ENCODE measurements at places on chromosomes 6 and 20.

DNA sequence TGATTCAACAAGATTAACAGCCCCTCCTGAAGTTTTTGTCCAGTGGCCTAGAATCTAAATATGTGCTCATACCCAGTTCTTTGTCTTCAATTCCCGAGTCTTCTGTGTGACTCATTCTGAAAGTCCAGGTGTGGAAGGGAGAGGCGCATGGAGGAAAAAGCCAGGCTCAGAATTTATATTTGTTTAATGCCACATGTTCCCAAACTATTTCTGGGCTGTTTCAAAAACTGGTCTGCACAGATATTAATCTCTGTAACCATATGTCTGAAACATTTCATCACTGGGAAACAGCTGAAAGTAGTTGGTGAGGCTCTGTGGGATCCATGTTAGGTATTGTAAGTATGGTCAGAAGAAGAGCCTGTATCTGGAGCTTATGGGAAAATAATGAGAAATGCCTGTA, 266.0 kb downstream of the PAX1 start:
- no peak for DNase-seq

GRCh38 chr6:11279284-11279689, 46.8 kb upstream of the NEDD9 start:
- no peak for DNase-seq

DNA sequence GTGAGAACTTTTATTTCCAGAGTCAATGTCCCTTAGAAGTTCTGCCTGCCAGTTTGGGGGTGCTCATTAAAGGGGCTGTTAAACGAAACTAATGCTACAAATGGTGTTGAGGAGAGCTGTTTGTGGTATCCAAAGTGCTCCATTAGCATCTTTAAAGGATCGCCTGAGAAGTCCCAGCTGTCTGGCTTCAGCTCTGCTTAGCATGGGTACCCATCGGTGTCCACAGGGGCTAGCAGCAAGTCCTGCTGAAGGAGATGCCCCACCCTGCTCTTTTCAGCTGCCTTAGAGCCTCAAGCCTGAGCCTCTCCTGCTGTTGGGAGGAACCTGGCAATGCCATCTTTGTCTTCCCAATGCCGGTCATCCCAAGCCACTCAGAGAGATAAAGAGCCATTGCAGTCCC, 111.1 kb downstream of the FOXO3 start:
- DNase-seq, result no peak

- DNase-seq, result no peak
Measured at GRCh38 chr6:96156425-96156824, 140.7 kb downstream of the FUT9 start.

- DNase-seq, result no peak
Measured at GRCh38 chr20:5430670-5431069, 113.9 kb upstream of the PROKR2 start.

DNA sequence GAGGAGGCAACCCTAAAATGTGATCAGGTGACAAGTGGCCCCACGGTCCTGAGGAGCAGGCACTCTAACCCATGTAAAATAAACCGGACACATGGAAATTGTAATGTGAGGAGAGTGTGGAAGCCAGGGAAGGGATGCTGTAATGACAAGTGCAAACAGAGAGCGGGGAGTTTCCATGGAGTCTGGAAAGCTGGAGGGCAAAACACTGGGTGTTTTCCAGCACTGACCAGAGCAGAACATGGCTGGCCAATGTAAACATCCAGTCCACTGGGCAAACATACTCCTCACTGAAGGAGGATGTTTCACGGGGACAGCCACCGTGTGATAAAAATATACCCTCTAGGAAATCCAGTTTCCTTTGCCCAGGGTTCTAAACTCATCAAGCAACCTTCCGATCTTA, 219.0 kb upstream of the JARID2 start:
- no peak for DNase-seq

- no peak for DNase-seq
Measured at GRCh38 chr6:67759001-67759400, 876.1 kb upstream of the ADGRB3 start.

- no peak for DNase-seq
Measured at GRCh38 chr6:118602300-118602699, 49.1 kb downstream of the CEP85L start.

- DNase-seq, result peak; percentile 50
Measured at GRCh38 chr6:29887819-29888776, 54.2 kb upstream of the HLA-A start.

- DNase-seq, result no peak
Measured at GRCh38 chr6:49937811-49938210, 26.2 kb downstream of the DEFB114 start.

GRCh38 chr6:152267967-152268845, 369.0 kb downstream of the SYNE1 start:
- DNase-seq, result peak; percentile 4

DNA sequence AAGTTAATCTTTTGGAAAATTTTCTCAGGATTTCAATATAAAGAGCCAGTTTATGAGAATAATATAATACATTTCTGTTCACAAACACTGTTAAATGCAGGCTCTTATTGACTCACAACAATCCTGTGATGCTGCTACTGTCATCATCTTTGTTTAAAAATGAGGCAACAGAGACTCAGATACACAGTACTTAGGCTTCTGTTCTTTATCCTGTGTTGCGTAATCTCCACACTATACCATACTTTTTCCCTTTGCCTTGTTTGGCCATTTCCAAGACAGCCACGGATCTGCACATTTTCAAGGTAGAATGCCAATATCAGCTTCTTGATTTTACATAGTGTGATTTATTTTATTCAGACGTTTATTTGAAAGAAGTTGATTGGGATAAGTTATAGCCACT, 699.0 kb upstream of the CITED2 start:
- DNase-seq, result no peak

DNA sequence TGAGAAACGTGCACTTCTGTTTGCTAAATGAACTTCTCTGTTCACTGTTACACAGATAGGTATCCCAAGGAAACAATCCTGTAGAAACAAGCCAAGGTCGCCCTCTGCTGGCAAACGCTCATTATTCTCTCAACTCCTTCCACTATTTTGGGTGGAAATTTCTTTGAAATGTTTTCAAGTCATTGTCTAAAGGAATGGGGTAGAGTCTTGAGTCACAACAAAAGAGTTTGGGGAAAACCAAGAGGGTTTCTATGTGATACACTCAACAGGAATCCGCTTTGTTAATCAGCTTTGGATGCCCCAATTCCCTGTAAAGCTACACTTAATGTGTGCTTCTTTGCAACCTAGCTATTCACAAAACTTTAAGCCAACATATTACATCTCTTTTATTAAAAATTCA, 4.6 kb upstream of the RAE1 start:
- peak; percentile 55 for DNase-seq

- DNase-seq, result no peak
Measured at GRCh38 chr6:21348504-21349195, 244.9 kb upstream of the SOX4 start.

- DNase-seq, result no peak
Measured at GRCh38 chr6:153081914-153082313, 49.2 kb downstream of the RGS17 start.

DNA sequence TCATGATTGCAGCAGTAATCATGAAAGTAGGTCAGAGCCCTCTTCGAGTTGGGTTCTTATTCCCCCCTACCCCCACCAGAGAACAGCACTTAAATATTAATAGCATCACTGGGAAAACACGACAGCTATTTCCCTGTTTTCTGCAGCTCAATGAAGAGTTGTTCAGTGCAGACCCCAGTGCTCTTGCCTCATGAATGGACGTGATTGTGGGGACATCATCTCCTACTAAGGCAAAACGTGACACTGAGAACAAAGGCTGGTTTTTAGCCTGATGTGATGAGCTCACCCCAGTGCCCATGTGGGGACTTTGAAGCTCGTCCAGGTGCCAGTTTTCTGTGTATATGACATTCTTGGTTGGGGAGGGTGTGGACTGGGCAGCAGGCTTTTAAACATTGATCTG, 105.9 kb downstream of the SLC35F1 start:
- no peak for DNase-seq

DNA sequence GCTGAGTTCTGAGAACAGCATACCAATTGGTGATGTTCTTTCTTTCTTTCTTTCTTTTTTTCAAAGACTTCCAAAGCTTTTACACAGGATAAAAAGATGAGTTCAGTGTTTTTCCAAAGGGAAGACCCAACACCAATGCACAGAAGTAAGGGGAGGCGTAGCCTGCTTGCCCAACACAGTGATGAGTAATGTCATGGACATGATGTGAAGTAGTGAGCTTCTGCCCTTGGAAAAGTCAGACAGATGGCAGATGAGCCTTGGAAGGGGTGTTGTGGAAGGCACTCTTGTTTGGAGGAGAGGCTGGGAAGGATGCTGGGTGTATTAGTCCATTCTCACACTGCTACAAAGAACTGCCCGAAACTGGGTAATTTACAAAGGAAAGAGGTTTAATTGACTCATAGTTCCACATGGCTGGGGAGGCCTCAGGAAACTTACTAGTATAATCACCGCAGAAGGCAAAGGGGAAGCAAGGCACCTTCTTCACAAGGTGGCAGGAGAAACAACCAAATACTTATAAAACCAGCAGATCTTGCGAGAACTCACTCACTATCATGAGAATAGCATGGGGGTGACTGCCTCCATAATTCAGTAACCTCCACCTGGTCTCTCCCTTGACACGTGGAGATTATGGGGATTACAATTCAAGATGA, 12.6 kb downstream of the LRP11 start:
- no peak for DNase-seq

DNA sequence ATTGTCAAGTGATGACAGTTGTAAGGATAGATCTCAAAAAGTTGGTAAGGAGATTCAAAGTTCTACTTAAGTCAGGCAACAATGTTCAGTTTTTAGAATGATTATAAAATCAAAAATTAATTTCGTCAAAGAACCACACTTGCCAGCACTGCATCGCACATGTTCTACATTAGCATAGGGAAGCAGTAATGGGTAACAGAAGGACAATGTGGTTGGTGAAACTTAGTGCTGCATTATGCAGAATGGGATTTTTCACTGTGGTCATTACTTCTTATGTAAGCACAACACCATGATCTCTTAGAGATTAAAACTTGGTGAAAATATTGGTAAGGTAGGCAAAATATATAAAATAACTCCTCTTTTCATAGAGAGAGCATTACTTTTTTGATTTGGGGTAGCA, 173.7 kb upstream of the THEMIS start:
- DNase-seq, result no peak

- DNase-seq, result no peak
Measured at GRCh38 chr6:26430787-26431186, 9.5 kb upstream of the BTN3A3 start.

DNA sequence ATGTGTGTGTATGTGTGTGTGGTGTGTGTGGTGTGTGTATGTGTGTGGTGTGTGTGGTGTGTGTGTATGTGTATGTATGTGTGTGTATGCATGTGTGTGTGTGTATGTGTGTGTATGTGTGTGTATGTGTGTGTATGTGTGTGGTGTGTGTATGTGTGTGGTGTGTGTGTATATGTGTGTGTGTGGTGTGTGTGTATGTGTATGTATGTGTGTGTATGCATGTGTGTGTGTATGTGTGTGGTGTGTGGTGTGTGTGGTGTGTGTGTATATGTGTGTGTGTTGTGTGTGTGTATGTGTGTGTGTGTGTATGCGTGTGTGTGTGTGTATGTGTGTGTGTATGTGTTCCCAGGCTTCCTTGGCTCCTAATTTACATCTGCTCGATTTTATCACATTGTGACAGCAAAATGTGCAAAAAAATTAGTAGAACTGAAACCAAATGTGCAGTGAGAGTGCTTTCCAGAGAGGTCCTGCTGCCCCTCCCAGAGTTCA, 234.5 kb downstream of the BMP7 start:
- no peak for DNase-seq

GRCh38 chr6:137705160-137706082, 161.6 kb upstream of the TNFAIP3 start:
- DNase-seq, result peak; percentile 48

DNA sequence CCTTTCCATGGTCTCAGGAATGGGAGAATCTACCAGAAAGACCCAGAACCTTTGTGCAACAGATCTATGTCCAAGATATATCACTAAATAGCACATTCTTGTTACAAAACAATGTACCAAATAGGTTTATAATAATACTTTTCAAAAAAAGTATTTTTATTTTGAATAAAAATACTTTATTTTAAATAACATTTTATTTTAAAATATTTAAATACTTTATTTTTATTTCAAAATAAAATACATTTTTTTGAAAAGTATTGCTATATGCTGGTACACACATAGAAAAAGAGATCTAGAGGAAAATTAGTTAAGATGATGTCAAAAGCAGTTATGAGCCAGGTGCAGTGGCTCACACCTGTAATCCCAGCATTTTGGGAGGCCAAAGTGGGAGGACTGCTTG, 16.8 kb upstream of the RALY start:
- no peak for DNase-seq

DNA sequence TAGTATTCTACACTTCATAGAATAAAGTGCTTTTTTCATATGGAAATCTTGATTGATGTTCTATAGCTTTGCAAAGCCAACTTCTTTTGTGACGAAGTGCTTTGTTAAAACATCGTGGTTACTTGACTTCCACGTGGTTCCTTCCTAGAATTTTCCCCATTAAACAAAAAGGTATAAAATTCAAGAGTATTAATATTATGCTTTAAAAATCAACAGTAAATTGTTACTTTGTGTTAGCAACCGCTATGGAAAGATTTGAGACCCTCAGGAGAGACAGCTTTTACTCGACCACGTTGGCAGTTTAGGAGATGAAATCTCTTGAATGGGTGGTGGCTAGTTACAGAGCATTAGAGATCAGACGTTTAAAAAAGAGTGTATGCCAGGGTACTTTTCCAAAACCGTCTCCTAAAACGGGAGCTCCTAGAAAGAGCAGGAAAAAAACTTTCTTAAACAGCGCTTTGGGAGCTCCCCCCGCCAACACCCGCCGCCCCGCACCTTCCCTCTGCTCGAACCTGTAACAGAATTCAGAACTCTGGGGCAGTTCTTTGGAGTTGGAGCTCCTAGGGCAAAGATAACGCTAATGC, 920 bp downstream of the GJA1 start:
- DNase-seq, result no peak

All from activated CD4-positive, alpha-beta T cell treated with anti-CD3 and anti-CD28 coated beads, Interleukin-2, amount 50 U/mL, for 24 hours (primary cell).